T-helper 2 cell treated with Interferon-gamma antibody and Interleukin-4, amounts not matched to agents 5 μg/mL and 100 μg/mL, for 36 hours (primary cell): ENCODE measurements at places on chromosomes 1 and 21.

- DNase-seq, result no peak
Observed at GRCh38 chr1:156586323-156586722, 5.3 kb upstream of the NAXE start.

DNA sequence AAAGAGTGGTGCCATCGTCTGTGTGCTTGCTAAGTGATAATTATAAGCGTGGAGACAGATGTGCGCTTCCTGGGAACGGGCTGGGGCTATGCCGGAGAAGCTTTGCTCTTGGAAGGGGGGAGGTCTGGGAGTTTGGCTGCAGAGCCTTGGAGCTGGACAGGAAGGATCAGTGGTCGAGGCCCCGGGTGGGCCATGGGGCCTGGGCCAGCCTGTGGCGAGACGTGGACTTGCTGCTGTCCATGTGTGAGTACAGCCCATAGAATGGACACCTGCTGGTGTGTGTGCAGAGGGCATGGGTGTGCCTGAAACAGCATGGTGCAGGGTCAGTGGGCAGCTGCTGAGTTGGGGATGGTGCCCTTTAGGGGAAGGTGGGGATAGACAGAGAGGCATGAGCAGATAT, 121.3 kb downstream of the PCBP3 start:
- no peak for DNase-seq

DNA sequence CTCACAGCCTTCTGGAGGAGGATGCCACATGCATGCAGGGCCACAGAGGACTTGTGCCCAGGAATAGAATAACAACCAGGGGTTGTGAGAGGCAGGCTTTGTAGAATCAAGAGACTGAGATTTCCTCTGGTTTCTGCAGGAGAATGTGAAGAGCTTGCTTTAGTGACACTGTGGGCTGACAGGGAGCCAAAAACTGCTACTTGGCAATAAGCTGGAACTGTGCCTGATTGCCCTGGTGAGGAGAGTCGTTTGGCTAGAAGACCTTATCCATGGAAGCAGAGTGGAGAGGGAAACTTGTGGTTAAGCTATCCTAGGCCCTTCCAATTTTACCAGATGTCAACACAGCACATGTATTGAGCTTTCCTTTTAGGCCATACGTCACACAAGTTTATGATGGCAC, 902.1 kb downstream of the MRPL39 start:
- no peak for DNase-seq

- peak; percentile 73 for DNase-seq
Observed at GRCh38 chr1:12052008-12052573, 11.0 kb upstream of the TNFRSF8 start.

DNA sequence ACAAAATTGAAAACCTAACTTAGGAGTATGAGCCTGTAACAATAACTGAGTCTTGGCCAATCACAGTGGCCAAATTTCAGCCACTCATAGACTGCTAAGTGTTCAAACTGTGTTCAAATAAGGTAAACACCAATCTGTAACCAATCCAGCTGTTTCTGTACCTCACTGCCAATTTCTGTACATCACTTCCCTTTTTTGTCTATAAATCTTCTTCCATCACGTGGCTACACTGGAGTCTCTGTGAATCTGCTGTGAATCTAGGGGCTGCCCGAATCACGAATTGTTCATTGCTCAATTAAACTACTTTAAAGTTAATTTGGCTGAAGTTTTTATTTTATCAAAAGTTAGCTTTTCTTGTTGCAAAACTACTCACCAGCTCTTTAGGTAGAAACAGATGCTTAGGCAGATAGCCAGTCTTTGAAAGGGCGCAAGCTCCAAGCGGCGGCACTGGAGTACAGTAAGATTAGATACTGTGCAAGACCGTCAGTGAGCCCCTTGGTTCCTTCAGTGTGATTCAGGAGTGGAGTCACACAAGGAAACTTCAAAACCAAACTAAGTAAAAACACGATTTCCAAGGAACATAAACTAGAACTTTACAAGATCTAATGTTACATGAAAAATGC, 43.2 kb upstream of the ADGRL2 start:
- DNase-seq, result no peak

DNA sequence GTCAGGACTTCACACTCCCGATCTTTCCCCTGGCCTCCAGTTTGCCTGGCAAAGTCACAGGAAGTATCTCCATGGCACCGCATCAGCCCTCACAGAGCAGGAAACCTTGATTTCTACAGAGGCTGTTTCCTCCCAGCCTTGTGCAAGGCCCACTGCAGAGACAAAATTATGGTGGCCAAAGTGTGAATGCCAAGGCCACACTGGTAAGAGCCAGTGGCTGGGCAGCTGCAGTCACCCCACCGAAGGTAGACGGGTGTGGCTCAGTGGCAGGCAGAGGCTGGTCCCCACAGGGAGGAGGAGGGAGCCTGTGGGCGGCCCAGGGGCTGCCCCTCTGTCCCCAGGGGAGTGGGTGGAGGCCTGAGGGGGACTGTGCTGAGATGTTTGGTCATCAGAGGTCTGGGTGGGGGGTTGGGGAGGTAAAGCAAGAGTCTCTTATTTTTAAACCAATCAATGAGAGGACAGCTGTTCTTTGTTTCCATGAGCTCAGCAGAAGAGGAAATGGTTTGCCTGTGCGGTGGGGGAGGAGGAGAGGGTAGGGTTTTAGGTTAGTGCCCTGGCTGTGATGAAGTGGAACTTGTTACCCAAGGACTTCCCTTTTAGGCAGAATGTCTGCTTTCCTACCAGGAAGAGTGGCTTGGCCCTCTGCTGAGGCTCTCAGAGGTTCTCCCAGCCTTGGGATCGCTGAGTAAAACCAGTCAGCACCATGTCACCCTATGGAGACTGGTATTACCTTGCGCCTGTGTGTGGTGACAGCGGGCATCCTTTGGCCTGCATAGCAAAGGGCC, 18.0 kb upstream of the BTG2 start:
- peak; percentile 83 for DNase-seq

DNA sequence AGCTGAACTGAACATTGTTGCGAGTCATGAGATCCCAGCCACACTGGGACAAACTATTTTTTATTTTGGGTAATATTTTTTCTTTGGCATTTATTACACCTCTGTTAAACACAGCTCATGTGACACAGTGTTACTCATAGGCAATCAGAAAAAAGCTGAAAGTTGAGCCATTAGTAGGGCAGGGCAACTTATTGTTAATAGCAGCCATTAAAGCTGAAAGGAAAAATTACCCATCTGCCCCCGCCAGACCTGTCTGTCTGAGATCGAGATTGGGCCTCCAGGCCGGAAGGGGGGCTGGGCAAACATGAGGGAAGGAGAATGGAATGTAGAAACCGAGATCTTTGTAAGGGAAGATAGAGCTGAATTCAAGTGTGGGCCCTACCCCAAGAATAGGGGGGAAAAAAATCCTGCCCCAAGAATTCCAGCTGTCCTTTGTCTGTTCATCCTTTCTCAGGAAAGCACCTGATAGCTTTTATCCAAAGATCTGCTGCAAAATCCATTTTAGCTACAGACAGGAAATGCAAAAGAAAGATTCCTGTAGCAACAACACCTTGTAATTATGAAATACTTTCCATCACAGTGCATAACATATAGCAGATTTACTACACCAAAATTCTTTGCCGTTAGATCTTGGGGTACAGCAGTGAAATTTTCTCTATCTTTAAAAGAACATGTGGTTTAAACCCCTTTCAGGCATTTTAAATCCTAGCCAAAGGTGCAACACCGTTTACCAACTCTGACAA, 212.8 kb downstream of the PBX1 start:
- no peak for DNase-seq

DNA sequence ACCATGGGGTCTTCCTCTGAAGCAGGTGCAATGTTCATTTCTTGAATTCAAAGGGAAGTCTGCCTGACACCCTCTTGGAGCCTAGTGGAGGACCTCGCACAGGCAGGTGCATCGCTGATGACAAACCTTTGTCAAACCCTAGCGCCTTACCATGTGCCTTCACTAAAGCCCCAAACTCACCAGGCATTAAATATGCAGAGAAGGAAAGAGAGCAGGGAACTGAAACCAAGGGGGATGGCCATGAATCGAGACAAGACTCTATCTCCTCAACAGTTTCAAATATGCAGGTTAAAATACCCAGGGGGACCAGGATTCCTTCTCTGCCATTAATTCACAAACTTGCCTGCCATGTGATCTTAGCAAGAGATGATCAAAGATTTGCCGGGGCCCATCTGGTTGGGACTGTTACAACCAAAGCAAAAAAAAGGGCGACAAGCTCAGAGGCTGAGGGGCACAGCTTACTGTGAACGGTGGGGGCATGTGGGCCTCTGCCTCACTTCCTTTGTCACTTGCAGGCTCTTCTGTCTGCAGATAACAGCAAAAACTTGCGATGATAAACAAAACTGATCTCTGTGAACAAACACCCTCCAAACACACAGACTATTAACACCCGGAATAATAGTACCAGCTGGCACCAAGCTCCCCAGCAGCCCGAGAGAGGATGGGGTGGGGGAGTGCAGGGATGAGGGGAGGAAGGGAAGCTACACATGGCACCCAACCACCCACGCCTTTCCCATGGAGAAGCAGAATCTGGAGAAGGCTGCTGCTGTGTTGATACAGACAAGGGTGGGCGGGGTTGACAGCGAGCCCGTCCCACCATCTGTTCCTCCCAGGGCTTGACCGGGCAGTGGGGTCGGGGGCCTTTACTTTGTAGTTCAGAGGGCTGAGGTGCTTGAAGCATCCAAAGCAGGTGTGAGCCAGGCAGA, 33.9 kb downstream of the TMEM63A start:
- DNase-seq, result no peak

GRCh38 chr1:12047120-12047876, 15.8 kb upstream of the TNFRSF8 start:
- DNase-seq, result peak; percentile 84

DNA sequence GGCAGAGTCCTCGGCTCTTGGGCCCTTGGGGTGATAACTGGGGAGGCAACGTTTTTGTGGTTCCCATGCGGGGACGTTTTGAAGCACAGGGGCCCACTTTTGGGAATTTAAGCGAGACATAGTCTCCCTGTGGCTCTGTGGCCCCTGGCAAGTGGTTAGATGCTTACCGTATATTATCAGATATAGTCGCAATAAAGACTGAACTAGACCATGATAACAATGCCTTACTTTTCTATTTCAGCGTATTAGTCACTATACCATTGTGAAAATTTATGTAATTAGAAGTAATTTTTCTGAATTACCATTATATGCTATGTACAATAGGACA, 538 bp upstream of the RCAN1 start:
- DNase-seq, result no peak

- no peak for DNase-seq
Observed at GRCh38 chr1:227996187-227996950, 10.4 kb upstream of the WNT3A start.

DNA sequence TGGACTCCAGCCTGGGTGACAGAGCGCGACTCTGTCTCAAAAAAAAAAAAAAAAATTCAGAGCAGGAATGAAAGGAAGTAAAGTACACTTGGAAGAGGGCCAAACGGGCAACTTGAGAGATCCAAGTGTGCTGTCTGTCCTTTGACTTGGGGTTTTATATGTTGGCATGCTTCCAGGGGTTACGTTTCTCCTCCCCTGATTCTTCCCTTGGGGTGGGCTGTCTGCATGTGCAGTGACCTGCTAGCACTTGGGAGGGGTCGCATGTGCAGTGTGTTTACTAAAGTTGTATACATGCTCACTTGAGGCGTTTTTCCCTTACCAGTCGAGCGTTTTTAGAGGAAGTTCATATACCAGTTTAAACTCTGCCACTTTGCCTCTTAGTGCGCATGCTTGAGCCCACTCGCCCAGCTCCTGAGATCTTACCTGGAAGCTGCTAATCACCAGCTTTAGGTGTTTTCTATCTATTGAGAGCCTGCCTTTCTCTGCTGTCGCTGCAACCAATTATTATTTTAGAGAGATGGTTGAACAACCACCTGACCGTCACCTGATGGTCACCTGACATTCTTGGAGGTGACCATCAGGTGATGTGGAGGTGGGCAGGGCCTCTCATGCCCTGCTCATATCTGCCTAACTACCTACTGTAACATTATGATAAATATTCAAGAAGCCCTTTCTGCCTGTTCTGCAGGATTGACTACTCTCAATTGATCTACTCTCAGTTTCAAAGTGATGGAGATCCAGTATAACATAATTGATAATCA, 140.1 kb downstream of the MACF1 start:
- no peak for DNase-seq

- DNase-seq, result no peak
Observed at GRCh38 chr21:38042246-38042645, 126.0 kb upstream of the KCNJ6 start.

GRCh38 chr1:221987860-221988520, 246.1 kb upstream of the DUSP10 start:
- no peak for DNase-seq

GRCh38 chr1:33281554-33282303, 25.4 kb downstream of the ZNF362 start:
- no peak for DNase-seq

- DNase-seq, result no peak
Observed at GRCh38 chr21:16900685-16901084, 612.2 kb upstream of the CXADR start.

DNA sequence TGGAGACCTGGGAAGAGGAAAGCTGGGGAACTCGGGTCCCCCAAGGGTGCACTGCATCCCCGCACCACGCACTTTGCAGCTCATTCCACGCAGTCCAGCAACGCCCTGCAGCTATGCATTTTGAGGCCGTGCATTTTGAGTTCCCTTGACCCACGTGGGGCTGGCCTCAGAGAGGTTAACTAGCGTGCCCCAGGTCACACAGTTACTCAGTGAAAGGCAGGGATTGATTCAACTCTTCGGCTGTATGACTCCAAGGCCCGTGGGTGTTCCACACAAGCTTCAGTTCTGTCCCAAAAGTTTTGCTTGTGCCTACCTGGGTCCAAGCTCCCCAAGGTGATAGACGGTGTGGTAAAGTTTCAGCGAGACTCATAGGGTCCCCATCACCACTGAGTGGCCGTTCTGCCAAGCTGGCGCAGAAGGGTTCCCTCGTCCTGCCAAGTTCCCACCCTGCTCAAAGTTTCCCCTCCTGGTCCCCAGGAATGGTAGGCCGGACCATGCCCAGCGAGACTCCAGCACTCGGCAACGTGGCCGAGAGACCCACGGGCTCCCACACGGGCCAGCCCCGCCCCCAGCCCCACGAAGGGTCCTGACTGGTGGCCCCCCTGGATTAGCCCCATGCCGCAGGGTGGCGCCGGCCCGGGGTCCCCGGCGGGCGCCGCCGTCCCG, 611 bp downstream of the HSPG2 start:
- DNase-seq, result no peak

- no peak for DNase-seq
Observed at GRCh38 chr1:118627435-118627834, 360.7 kb downstream of the TBX15 start.

DNA sequence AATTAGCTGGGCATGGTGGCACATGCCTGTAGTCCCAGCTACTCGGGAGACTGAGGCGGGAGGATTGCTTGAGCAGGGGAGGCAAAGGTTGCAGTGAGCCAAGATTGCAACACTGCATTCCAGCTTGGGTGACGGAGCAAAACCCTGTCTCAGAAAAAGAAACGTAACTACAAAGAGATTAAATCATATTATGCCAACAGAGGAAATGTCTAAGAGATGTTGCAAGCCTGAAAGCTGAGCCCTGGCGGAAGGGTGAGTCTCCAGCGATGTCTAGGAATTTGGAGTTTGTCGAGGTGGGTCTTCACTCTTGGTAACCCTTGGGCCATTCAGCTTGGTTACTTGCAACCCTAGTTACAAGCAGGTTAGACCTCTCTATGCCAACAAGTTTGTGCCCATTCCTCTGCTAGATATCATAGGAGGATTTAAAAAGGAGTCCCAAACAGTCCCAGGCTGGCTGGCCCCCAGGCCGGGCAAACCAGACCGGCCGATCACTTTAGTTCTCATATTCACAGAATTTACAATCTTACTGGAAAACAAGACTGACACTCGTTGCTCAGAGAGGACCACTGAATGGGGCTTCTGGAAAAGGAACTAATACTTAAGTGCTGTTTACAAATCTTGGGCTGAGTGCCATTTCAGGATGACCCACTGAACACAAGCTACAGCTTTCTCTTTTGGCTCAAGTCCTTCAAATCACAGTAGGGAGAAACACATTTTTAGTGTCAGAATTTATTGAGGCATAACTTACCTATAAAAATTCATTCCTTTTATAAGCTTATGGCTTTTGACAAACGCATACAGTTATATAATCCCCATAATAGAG, 27.1 kb downstream of the SLC30A1 start:
- DNase-seq, result no peak
